Left kidney (tissue), 8 donors: ENCODE measurements at places on chromosomes 5 and 9. TPM values are rescaled to one million over a fixed set of nuclear protein-coding genes. Genes with fewer than 3 reads are reported as not detected.

NRG2 gene
- 0.88 TPM for polyA plus RNA-seq

IL7R gene
- 0.45 TPM for polyA plus RNA-seq

IRX1 gene
- polyA plus RNA-seq = 23.9 TPM

MARCHF3 gene
- 8.0 TPM for polyA plus RNA-seq

AIF1L gene
- 347 TPM for polyA plus RNA-seq

MUSK gene
- 0.15 TPM for polyA plus RNA-seq

C9 gene
- polyA plus RNA-seq = 0.37 TPM
